ENCODE measurements at places on chromosomes 3 and 15.

GRCh38 chr3:101484805-101485620 is 28.0 kb downstream of the SENP7 start:
- DNase-seq: no peak

DNA sequence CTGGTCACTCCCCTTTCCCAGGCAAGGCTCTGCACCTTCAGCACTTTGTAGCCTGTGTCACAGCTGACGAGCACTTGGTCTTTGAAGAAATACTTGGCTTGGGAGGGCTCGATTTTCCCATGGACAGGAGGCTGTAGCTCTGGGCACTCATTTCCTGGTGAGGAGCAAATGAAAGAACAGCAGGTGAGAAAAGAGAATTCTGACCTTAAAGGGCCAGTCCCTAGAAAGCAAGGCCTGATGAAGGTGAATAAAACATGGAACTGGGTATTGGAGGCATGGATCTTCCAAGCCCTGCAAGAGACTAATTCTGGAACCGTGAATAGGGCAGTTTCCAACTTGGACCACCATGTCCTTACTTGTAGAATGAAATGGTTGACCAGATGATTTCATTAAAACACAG is 39.9 kb downstream of the MASP1 start:
- DNase-seq: no peak

DNA sequence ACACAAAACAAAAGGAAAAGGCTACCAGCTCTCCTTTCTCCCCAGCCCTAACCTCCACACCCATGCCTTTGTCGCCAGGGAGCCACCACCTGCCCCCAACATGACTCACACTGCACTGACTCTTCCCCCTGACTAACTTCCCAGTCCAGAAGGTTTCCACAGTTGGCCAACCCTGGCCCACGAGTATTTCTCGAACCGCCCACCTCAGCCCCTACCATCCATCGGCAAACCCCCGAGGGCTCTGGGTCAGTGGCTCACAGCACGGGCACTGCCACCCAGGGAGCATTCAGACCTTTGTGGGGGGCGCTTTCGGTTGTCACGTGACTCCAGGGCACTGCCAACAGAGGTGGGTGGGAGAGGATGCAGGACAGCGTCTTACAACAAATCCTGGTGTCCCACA is 152.3 kb downstream of the LRRC28 start:
- no peak for DNase-seq

DNA sequence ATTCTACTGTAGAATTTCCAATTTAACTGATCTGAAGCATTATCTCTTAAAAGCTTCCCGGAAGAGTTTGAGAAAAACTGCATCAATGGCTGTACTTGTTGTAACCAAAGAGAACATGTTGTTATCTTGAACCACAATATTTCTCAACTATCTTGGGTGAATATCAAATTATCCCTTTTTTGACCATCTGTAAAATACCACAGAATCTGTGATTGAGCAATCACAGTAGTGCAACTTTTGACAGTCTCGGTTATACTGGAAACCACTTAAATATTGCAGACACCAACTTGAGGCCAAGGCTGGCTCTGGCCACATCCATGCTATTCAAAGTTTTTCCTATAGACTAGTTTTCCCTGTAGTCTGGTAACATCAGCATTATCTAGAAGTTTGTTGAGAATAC is 842.8 kb upstream of the EPHA6 start:
- no peak for DNase-seq

- no peak for DNase-seq
Measured at GRCh38 chr3:86785386-86785785, 205.6 kb downstream of the VGLL3 start.

DNA sequence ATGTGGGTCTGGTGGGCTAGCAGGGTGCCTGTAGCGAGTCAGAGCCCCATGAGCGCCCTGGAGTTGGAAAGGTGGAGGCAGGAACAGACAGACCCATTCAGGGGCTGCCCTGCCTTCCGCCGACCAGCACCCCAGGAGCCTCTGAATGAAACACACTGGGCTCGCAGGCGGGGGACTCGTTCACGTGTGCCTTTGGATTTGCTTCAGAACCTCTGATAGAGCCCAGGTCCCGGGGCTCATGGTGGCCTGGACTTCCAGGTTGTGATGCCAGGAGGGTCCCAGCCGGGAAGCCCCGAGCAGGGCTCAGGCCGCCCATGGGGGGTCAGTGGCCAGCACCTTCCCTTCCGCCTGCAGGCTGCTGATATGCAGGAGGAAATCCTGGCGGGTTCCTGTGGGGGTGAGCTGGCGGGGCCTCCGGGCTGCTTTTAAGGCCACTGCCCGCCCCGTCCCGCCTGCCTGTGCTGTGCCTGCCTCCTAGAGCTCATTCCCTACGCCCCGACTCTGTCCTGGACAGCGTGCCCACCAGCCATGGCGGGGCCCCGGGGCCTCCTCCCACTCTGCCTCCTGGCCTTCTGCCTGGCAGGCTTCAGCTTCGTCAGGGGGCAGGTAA is at the start of gene STAB1:
Gene STAB1, plus strand, starts transcription at position 453 of the 610 bp plus-strand sequence. Its CDS starts 76 bp downstream, at position 529.
- DNase-seq: no peak

DNA sequence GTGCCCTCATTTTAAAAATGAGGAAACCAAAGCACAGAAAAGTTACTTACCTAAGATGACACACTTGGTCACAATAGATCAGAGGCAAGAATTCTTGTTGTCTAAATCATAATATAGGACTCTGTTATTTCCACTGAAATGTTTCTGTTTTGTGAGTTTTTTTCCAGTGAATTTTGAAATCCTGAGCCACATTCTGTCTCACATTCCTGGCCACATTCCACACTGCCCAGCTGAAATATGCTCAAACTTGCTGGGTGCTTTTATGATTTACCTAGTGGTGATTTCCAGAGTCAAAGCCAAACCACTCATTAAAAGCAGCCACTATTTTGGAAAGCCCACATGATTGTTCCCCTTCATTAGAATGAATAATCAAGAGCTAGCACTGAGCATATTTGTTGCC is 82.3 kb upstream of the NPHP3 start:
- no peak for DNase-seq

DNA sequence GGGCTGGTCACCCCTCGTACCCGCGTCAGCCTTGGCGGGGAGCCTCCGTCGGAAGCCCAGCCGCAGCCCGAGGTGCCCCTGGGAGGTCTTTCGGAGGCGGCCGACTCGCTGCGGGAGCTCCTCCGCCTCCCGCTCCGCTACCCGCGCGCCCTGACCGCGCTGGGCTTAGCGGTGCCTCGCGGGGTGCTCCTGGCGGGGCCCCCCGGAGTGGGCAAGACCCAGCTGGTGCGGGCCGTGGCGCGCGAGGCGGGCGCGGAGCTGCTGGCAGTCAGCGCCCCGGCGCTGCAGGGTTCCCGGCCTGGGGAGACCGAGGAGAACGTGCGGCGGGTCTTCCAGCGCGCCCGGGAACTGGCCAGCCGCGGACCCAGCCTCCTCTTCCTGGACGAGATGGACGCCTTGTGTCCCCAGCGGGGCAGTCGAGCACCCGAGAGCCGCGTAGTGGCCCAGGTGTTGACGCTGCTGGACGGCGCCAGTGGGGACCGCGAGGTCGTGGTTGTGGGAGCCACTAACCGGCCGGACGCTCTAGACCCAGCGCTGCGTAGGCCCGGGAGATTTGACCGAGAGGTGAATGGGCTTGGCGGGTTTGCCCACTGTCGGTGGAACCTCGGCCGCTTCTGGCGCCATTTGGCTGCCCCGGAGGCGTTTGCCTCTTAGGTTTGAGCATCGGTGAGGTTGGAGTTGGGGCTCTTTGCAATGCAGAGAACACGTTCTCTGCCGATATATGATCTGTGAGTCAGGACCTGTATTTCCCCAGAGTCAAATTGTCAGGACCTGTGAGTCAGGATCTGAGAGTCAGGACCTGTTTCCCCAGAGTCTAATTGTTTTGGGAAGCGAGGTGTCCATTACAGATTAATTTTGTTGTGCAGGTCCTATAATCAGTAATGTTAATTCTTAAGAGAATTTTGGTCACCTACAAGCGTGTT is 24.9 kb upstream of the GATM start:
- peak; percentile 10 for DNase-seq

GRCh38 chr15:26926081-26926480 is 44.9 kb upstream of the GABRG3 start:
- DNase-seq: no peak

GRCh38 chr15:91821458-91821857 is 32.0 kb upstream of the SLCO3A1 start:
- DNase-seq: no peak

GRCh38 chr15:71066983-71067382 is 48.3 kb upstream of the THSD4 start:
- no peak for DNase-seq

- no peak for DNase-seq
Measured at GRCh38 chr3:49872801-49873281, 3.1 kb upstream of the CAMKV start.

DNA sequence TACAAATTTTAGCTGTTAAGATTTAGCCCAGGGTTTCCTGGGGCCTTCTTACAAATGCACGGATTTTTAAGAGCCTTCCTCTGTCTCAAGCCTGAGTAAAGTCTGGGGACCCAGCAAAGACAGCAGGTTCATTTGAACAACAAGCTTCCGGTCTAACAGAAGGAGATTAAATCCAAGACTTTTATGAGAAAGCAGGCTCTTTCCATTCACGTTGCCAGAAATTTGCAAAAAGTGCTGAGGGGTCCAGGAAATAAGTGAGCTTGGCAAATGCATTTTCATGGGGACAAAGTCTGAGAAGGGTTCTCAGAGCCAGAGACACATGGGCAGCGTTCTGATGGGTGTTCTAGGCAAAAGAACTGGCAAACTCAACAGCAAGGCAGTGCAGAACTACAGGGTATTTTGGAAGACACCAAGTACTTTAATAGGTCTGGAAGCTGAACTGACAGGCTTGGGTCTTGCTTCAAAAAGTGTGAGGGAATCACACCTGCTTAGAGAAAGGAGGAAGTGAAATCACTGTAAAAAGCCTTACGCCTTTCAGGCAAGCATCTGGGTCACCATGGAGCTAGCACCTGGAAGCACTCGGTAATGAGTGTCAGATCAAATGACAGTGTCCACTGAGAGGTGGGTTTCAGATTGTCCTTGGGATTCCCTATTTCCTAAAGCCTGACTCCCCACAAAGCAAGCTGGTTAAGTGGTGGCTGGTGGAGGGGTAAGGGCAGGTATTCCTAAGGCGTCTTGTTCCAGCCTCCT is 115.8 kb upstream of the ARHGEF3 start:
- no peak for DNase-seq

DNA sequence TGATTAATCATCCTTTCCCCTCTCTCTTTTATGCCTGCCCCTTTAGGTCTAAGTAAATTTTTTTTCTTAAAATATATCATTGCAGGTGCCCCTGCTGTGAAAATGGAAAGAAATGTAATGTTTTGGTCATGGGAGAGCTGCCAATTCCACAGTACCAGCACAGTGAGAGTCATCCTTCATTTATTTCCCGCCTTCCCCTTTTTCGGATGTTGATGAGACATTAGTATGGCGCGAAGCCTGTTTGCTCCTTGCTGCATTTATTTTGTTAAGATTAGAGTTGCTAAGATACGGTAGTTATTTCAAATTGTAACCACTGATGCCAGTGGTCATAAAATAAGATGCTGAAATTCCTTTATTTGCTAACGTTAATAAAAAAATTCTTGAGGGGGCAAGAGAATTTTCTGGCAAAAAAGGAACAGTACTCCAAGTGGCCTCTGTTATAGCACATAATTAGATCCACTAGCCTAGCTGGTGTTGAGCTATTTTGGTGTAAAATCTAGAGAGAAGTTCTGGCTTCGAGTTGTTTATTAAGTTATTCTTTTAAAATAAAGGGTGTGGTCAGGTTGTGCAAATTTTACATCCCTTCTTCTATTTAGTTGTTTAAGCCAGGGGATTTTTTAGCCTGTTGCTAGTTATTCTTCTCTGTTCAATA is 62.8 kb downstream of the MDFIC2 start:
- no peak for DNase-seq

DNA sequence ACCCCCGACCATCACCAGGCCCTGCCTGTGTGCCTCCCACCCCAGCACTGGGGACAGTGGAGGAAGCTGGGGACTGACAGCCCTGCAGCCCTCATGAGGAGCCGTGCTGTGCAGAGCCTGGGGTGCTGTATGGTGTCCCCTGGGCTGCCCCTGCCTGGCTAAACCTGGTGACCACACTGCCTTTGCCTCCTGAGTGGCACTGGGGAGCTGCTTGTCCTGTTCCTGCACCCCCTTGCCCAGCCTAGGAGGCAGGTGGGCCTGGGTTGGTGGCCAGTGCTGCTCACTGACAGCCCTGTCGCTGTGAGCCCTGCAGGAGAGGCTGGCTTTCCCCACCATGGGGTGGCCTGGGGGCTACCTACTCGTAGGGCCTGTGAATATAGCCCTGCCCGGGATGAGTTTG is 159.4 kb downstream of the NSMCE3 start:
- DNase-seq: no peak

GRCh38 chr3:158565076-158565475 is 5.9 kb upstream of the MLF1 start:
- DNase-seq: no peak

DNA sequence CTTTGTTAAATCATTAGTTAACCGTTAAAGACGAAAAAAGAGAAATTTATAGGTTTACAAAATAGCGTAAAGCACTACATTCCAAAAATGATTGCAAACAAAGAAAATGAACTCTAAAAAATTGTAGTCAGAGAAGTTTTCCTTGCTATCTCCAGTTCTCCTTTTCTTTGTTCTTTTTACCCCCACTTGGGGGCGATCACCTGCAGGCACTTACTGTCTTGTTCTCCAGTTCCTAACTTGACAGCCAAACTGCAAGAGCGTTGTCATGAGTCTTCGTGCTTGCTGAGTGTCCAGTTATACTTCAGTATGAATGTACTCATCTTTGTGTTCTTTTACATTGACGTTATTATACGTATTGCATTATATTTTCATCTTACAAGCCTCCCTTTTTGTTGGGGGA is 54.5 kb downstream of the CHD2 start:
- DNase-seq: no peak

DNA sequence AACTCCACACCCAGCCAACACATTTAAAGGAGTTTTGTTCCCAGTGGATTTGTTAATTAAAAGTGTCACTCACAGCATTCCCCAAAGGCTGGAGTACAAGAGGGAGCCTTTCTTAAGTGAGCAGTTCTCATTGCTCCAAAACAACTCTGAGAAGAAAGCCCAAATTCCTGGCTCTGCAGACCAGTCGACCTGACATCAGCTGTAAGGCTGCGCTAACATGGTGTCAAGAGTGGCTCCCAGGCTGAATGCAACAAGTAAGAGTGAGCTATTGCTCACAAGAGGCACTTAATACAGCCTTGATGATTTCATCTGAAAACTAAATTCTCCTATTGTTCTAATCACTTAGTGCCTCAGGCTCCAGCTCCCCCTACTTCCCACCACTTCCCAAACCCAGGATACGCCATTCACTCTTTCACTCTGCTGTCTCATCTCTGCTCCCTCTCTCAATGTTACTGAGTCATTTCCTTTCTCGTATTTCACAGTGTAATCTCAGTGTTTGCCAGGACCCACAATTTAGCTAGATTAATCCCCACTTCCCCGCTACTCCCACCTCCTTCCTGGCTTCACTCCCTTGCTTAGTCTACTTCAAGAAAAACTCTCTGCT is 81.8 kb downstream of the WWTR1 start:
- DNase-seq: no peak

Measured in activated CD4-positive, CD25-positive, alpha-beta regulatory T cell (primary cell).